ENCODE measurements at places on chromosomes 13 and 19.

- no peak for DNase-seq
Observed at GRCh38 chr19:15337202-15337601, 4.9 kb upstream of the BRD4 start.

GRCh38 chr13:66532146-66532545 is 698.0 kb downstream of the PCDH9 start:
- DNase-seq, result no peak

GRCh38 chr13:110030394-110030928 is 244.1 kb upstream of the IRS2 start:
- no peak for DNase-seq

DNA sequence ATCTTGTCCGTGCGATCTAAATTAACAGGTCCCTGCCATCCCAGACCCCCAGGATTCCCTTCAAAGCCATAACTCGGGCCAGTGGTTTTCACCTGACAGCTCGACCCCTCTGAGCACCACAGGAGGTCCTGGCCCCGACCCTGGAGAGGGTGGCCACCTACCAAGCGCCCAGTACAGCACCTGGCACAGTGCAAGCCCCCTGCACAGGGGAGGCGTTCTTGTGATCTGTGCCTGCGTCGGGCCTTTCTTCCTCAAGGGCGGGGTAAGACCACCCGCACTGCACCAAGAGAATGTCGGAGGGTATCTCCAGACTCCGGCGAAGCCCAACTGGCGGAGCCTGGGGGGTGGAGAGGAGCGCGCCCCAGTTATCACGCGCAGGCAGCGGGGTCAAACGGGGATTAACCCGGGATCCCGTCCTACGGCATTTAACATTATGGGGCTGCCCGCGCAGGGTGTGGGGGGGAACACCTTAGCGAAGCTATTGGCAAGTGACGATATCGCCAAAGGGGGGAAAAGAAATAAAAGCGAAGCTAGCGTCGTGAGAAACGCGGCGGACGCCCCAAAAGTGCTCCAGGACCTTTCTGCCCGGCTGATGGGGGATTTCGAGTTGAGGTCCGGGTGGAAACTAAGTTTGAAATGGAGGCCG is 1.3 kb upstream of the HNRNPL start:
- no peak for DNase-seq

GRCh38 chr13:79901336-79901735 is 420.4 kb downstream of the NDFIP2 start:
- no peak for DNase-seq

DNA sequence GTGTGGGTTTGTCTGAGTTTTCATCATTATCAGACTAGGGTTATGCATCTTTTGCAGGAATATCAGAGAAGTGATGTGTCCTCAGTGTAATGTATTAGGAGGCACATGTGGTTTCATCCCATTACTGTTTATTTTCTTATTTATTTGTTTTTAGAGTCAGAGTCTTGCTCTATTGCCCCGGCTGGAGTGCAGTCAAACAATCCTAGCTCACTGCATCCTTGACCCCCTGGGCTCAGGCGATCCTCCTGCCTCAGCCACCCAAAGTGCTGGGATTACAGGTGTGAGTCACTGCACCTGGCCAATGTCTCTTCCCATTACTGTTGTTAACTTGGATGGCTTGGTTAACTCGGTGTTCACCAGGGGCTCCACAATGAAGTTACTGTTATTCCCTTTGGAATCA is 67.4 kb downstream of the MAP4K1 start:
- no peak for DNase-seq

DNA sequence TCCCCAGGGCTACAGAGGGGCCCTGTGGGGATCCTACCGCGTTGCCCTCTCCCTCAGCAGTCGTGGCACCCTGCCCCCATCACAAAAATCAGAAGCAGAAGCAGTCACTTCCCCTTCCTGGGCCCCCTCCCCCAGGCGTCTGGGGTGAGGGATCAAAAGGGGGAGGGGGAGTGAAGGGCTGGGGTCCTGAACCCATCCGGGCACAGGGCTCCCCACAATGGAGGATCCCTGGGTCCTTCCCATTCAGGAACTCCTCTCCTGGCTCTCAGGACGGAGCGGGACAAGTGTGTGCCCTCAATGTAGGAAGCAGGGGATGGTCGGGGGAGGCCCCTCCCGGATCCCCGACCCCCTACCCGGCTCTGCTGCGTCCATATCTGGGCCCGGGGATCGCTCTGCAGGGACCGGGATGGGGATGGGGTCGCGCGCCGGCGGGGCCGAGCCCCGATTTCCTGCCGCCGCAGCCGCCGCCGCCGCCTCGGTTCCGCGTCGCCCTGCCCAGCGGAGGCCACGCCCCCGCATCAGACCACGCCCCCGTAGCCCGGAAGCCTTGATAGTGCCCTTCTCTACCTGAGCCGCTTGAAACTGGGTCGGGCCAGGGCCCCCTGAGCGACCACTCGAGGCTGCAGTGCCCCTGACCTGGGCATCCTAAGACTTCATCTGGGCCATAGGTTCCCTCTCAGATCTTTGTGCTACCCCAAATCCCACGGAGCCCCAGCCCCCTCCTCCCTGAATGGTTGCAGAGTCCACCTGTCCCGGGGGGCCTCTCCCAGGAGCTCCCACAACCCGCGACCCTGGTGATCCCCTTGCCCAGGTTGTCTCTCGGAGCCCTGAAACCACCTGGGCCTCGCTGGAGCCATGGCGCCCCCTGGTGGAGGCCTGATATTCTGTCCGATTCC is at the start of gene GMIP:
TSS of gene GMIP (minus strand) at position 500 of the 896 bp plus-strand sequence. CDS start at position 372, 128 bp downstream.
- peak; percentile 98 for DNase-seq

- DNase-seq, result no peak
Observed at GRCh38 chr13:111590796-111591195, 270.4 kb downstream of the TEX29 start.

- DNase-seq, result no peak
Observed at GRCh38 chr19:11475861-11476260, 5.0 kb downstream of the ELAVL3 start.

GRCh38 chr13:67630640-67631039 is 400.5 kb upstream of the PCDH9 start:
- DNase-seq, result no peak

GRCh38 chr19:9958379-9958821 is 22.1 kb upstream of the OLFM2 start:
- DNase-seq, result no peak

GRCh38 chr13:50928102-50928501 is 18.5 kb downstream of the RNASEH2B start:
- no peak for DNase-seq

DNA sequence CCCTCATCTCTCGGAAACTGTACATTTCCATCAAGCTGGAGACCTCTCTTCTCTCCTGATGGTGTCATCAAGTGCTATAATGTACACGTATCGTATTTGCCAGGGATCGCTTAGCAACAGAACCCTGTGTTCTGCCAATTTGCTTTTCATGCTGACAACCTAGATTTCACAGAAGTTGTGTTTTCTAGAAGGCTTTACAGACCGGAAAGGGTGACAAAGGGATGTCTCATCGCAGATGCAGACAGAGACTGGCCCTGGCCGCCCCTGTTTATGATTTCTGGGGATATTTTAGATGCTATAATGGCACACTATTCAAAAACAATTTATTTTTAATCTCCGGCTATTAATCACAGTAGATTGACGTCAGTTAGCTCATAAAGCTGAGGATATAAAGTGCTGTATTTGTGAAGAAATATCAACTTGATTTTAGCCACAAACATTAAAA is 291.4 kb downstream of the IRS2 start:
- DNase-seq, result no peak

DNA sequence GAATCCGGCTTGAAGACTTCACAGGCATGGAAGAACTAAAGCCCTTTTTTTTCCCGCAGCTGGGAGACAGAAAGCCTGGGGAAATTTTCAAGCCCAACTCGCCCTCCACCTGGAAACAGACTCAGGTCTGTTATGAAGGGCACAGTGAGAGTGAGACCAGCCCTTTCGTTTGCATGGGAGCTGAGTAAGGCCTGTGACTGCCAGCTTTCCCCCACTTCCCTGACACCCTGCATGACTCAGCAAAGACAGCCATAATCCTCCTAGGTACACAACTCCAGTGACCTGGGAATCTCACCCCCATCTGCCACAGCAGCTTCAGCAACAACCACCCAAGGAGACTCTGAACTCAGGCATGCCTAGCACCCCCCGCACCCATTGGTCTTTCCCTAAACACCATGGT is 87.6 kb upstream of the ZNF91 start:
- DNase-seq, result no peak

- DNase-seq, result no peak
Observed at GRCh38 chr13:32590266-32590665, 4.0 kb downstream of the PDS5B start.

DNA sequence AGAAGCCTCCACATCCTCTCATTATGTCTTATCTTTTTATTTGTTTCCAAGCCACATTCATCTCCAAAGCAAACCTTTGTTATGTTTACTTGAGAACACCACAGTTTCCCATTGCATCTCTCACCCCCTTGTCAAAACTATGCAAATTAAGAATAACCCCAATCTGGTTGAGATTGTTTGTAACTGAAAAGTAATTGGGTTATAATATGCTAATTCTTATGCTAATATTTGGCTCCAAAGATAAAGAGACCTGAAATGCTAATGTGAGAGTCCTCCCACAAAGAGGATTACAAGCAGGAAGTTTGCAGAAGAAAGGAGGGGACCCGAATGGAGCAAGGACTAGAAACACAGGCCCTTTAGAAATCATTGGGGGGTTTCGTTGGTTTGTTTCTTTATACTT is 92.9 kb upstream of the UBL3 start:
- no peak for DNase-seq

DNA sequence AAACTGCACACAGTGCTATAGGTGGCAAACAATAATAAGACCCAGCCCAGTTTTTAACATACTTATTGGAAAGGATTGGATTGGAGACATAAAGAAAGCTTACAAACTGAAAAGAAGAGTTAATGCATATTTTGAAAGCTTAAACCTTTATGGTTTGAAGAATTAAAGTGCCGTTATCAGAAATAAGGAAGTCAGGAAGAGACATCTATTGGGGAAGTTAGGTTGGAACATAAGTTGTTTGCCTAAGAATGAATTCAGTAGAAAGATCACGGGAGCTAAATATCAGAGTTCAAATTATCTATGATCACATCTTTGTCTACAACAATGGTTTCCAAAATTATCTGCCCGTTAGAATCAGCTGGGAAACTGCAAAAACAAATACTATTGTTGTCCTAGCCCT is 767.9 kb downstream of the PCDH9 start:
- no peak for DNase-seq

- no peak for DNase-seq
Observed at GRCh38 chr13:23728807-23729206, 158.6 kb downstream of the TNFRSF19 start.

DNA sequence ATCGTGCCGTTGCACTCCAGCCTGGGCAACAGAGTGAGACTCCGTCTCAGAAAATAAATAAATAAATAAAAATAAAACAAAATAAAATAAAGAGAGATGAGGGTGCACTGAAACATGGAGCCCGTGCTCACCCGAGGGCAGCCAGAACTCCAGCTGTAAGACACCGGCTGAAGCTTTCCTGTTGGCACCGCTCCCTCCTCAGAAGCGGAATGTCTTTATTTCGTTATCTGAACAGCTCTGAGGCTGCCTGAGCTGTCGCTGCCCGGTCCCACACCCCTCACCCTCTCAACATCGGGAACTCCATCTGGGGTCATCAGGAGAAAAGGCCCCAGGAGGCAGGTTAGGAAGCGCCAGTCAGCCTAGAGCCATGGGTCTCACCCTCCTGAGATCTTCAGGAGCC is 24.4 kb downstream of the ZNF787 start:
- DNase-seq, result no peak

- DNase-seq, result no peak
Observed at GRCh38 chr13:109157275-109157674, 527.9 kb downstream of the MYO16 start.

- DNase-seq, result no peak
Observed at GRCh38 chr13:28626266-28626665, 32.7 kb upstream of the POMP start.

GRCh38 chr13:38685974-38686576 is 802 bp upstream of the FREM2 start:
- peak; percentile 30 for DNase-seq

DNA sequence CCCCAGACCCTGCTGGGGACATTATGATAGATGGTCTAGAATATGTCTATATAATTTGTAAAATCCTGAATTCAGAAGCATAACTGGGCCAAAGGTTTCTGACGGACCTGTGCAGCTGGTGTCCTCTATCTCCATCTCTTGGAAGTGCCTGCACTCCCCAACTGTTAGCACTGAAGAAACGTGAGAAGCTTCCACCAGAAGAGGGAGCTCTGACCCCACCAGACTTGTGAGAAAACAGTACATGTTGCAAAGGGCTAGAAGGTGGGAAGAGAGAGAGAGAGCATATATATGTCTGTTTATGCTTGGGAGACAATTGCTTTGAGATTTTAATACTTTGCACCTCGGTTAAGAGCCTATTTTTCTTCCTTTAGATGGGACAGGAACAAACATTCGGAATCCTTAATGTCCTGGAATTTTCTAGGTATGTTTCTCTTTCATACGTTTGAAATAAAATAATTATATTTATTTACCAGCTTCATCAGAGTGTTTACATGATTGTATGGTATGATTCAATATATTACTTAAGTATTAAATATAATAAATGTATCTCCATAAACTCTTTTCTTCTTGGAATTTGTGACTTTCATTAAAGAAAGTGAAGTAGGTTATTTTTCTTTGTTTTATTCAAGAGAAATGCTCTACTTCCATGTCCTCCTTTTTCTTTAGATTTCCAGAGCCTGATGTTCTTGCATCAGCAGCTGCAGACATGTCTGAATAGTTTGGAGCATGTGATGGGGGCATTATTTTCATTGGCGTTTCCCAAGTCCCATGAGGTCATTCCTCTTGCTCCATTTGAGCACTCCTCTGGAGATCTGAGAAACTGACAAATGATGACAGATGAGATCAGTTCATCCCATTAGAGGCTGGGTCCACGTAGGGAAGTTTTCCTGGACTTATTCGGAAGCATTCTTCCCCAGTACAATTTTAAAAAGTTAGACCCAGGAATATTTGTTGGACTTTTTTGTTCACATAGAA is 202.9 kb downstream of the ATP8A2 start:
- peak; percentile 39 for DNase-seq

- no peak for DNase-seq
Observed at GRCh38 chr19:17646441-17646840, 41.7 kb downstream of the UNC13A start.

DNA sequence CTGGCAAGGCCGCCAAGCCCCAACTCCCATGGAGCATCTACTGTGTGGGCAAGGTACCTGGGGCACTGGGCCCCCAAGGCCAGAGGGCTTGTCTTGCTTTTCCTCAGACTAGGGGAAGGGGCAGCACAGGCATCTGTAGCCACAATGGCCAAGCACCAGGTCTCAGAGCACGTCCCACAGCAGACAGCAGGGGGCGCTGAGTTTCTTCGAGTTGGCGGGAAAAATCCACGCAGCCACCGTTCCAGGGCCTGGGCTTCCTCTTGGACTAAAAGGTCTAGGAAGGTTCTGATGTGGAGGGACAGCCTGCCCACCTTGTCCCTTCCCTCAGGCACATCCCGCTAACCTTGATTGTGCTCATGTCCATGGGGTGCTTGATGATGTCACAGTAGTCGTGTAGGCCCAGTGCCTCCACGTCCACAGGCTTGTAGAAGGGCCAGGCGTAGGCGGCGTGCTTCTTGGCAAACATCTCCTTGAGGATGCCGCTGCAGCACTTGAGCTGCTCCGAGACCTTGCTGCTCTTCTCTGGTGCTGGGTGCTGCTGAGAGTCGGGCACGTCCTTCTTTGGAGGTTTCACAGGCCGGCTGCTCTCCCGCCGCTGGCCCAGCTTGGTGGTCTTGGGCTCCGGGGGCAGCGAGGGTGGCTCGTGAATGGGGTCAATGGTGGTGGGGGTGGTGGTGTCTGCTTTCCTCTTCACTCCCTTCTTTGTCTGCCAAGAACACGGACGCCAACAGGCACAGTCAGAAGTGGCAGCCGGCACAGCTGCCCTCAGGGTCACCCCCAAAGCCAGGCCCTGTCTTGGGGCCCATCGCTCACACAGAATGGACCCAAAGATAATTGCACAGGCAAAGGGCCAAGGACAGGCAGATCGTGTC is 32.0 kb upstream of the EPHX3 start:
- peak; percentile 80 for DNase-seq
